ENCODE measurements at places on chromosomes 12 and 14. TPM values are rescaled to one million over a fixed set of nuclear protein-coding genes. Genes with fewer than 3 reads are reported as not detected.

Gene LYZ
- 1.8 TPM for total RNA-seq

Gene AQP6
- not detected for total RNA-seq

Gene TAS2R10
- total RNA-seq = 0.39 TPM

Gene DICER1
- total RNA-seq = 69.1 TPM

Gene PPM1H
- not detected for total RNA-seq

Gene CFAP54
- total RNA-seq = 0.25 TPM

Gene ACRBP
- 1.5 TPM for total RNA-seq

Gene PMCH
- total RNA-seq = 2.7 TPM

Gene KRT72
- 1.6 TPM for total RNA-seq

Gene TDRD9
- not detected for total RNA-seq

Gene AQP5
- not detected for total RNA-seq

Gene ACOT4
- 0.61 TPM for total RNA-seq

Gene TCL1B
- not detected for total RNA-seq

Gene LHX5
- not detected for total RNA-seq

Gene DBX2
- not detected for total RNA-seq

Gene NEUROD4
- not detected for total RNA-seq

Gene TSPAN8
- total RNA-seq = not detected

Gene CLEC4C
- total RNA-seq = not detected

Gene KCNJ8
- total RNA-seq = not detected

Gene POTEG
- total RNA-seq = not detected

Gene KRT80
- total RNA-seq = not detected

Gene RAD9B
- total RNA-seq = 0.90 TPM

Gene ULK1
- 36.0 TPM for total RNA-seq

Gene CCDC88C
- 189 TPM for total RNA-seq

Gene FOXG1
- total RNA-seq = not detected

Gene LALBA
- not detected for total RNA-seq

Gene IRAK3
- total RNA-seq = 4.8 TPM

Gene GLIPR1
- total RNA-seq = 37.2 TPM

Gene MYH6
- 0.56 TPM for total RNA-seq

Gene PDZRN4
- not detected for total RNA-seq

Gene OR4K17
- total RNA-seq = not detected

Gene SAMD15
- total RNA-seq = not detected

Gene TMCC3
- total RNA-seq = 0.37 TPM

Gene KRR1
- 79.4 TPM for total RNA-seq

Gene DLGAP5
- total RNA-seq = 42.2 TPM

Gene SMAGP
- total RNA-seq = 2.4 TPM

Gene RBMS2
- total RNA-seq = 5.3 TPM

Gene C12orf54
- total RNA-seq = not detected

Gene FERMT2
- total RNA-seq = 1.6 TPM

Gene TAS2R7
- total RNA-seq = not detected

Gene GZMH
- total RNA-seq = 15.4 TPM

Gene KRT6C
- not detected for total RNA-seq

Gene HOTAIR
- total RNA-seq = not detected

Gene ACSS3
- 0.05 TPM for total RNA-seq

Gene SOCS2
- total RNA-seq = 52.2 TPM

Gene LRIG3
- 0.27 TPM for total RNA-seq

Gene OASL
- total RNA-seq = 21.2 TPM

Gene RASSF8
- total RNA-seq = 1.6 TPM

Gene OR8S1
- not detected for total RNA-seq

Gene MANSC4
- total RNA-seq = not detected

Gene PLCZ1
- not detected for total RNA-seq

Gene CLBA1
- 0.69 TPM for total RNA-seq

Gene TC2N
- 264 TPM for total RNA-seq

Gene ZNF891
- total RNA-seq = 2.1 TPM

Gene KIF26A
- 0.66 TPM for total RNA-seq

Gene ERP27
- total RNA-seq = 10.5 TPM

Measured in T-helper 1 cell treated with Interleukin-12 subunit alpha and Interleukin-12 subunit beta and Interleukin-4 antibody, amounts not matched to agents 30 ng/mL and 1 ng/mL, for 36 hours (primary cell).